ENCODE measurements at places on chromosomes 12 and 14.

DNA sequence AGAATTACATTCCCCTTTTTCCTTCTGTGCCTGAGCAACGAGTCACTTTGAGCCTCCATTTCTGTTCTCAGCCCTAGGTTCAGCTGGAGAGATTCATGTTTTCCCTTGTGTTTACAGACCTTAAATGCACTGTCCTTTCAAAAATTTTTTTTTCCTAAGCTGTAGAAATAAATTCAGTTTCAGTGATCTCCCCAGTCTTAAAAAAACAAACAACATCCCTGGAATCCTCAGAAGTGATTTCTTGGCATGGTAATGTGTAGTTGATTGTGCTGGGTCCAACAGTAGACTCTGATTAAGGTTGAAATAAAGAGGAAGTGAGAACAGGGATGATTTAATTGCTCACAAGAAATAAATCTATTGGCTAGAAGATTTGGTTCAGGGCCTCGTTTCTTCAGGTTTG is 89.3 kb downstream of the NTN4 start:
- DNase-seq: no peak

- no peak for DNase-seq
These were observed 24.9 kb upstream of the C12orf76 start for GRCh38 chr12:110073049-110073831.

DNA sequence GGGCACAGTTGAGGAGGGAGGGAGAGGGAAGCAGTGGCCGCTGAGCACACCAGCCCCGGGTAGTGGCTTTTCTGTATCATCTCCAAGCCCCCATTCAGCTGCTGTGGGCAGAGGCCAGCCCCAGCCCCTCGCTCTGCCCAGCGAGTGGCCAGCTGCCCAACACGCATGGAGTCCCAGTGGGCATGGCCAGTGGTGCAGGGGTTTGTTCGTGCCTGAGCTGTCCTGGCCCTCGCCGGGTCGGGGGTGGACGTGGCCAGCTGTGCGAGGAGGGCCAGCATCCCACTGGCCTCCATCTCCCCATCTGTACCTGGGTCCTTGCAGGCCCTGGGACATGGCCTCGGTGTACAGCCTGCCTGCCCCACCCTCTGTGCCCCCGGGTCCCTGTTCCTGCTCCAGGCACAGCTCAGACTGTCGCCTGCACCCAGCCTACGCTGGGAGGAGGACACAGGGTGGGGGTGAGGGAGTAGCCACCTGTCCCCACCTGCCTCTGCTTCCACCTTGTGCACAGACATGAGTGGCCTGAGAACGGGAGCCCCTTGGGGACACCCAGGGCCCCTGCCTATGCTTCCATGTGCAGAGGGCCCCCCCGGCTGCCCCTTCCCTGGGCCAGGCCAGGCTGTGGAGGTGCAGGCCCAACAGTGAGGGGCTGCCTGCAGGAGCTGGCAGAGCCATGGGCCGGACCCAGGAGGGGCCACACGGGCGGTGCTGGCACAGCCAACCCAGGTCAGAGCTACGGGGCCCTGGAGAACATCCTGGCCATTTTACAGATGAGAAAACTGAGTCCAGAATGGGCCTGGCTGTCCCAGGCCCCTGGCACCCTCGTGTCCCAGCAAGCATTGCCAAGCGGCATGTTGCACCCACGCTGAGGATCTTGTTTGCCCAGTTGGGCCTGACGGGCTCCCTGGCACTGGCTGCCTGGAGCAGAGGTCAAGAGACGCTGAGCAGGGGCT is 4.3 kb downstream of the INF2 start:
- no peak for DNase-seq

DNA sequence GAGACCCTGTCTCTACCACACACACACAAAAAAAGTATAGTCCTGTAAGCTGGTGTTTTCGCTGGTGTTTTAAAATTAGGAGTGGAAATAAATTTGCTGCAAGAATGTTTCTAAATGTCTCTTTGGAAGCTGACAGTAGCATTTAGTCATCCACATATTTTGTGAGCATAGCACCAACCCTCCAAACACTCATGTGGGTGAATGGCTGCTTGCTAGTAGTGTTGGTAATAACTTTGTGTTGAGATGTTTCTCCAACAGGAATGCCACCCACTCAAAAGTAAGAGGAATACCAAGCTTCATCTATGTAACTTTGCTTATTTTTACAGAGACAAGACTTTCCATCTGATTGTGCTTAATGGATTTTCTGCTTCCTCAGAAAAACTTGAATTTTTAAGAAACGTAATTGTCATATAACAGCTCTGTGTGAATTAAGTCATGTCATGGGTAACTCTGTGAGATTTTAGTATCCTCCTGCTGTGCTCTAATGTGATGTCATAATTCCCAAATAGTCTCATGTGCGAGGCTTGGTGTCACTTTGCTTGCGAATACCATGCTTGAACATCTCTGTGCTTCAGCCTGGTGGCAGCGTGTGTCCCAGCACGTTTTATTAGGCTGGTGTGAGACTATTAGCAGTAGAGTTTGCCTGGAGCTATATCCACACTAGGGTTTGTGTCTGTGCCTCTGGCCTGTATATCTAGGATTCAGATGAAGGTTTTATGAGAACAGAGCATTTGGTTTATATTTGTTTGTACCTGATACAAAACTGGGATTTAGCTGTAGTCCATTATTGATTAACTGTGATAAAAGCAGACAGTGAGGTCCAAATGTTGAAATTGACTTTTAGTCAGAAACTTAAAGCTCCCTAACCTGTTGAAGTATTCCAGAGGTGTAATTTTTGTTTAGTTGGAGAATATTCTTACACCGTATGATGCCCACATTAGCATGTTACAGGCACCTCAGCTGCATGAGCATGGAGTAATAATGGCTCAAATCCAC is 80.5 kb downstream of the FBXW8 start:
- DNase-seq: peak; percentile 33

GRCh38 chr12:54628186-54628846 is 6.4 kb downstream of the LACRT start:
- DNase-seq: no peak

DNA sequence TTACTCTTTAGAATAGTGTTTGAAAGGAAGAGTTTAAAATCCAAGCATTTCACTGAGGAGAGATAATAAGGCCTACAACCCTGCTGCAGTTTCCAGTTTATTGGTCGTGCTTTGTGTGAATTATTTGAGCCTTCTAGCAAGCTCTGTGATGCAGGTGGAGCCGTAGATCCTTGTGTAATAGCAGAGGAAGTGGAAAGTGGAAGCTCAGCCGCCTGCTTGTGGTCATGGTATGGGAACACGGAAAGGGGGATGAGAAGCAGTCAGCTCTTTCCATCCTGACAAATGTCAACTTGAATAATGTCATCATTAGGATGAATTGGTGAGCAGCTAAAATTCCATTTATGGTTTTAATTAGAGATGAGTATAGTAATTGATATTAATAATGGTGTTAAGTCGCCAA is 29.1 kb downstream of the SYNE2 start:
- no peak for DNase-seq

DNA sequence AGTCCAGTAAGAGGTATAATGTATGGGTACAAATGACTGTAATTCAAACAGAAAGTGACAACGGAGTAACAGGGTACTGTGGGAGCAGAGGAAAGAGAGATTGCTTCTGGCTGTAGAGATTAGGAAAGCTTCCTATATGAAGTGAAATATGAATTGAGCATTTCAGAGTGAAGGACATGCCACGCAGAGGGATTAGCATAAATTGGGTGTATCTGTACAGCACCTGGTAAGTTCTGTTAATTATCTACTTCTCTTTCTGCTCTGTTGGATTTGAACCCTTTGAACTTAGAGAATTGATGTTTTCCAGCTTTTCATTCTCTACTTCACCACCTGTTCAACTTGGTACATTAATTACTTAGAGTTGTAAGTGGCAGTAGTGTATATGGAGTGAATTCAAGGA is 8.8 kb downstream of the STK38L start:
- no peak for DNase-seq

DNA sequence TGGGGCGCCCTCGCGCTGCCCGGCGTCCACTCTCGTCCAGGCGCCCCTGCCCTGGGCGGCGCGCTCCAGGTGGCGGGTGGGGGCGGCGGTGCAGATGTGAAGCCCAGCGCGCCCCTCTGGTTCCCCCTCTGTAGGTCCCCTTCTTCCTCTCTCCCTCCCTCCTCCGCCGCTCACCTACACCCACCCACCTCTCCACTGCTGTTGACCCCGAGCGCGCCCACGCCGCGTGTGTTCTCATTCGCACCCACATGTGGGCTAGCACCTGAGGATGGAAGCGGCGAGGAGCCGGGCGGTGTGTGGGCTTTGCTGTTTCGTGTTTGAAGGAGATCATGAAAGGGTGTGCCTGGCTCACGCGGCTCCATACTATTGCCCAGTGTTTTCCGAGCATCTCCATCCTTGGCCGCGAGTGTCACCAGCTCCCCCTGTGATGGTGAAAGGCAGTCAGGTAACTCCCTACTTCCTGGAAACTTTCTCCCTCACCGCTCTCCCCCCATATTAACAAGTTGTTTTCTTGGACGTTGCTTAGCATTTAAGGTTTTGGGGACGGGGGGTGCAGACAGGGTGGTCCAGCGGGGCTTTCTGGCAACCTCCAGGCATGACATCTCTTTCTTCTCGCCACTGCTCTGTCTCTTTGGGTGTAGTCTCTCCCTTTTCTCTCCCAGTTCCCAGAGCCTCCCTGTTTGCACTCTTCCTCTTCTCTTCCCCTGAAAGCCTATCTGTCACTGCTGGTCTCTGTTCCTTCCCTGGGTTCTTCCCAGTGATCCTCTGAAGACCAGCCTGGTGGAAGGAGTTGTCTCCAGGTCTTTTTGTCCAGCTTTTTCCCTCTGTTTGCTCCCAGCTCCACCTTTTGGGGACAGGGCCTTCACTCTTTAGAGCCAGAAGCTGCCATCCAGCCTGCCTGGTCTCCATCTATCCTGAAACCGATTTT is 1.6 kb downstream of the CACNA1C start:
- no peak for DNase-seq

GRCh38 chr12:62435303-62436163 is 31.1 kb upstream of the MON2 start:
- peak; percentile 11 for DNase-seq

GRCh38 chr12:131528144-131528543 is 182.7 kb upstream of the SFSWAP start:
- no peak for DNase-seq

GRCh38 chr14:23392613-23393012 is 15.5 kb downstream of the MYH6 start:
- DNase-seq: no peak

GRCh38 chr12:63844391-63845341 is at the start of gene SRGAP1:
Gene SRGAP1, plus strand, starts transcription at chr12:63844700. Its CDS starts 117 bp downstream, at chr12:63844817.
- DNase-seq: peak; percentile 29

DNA sequence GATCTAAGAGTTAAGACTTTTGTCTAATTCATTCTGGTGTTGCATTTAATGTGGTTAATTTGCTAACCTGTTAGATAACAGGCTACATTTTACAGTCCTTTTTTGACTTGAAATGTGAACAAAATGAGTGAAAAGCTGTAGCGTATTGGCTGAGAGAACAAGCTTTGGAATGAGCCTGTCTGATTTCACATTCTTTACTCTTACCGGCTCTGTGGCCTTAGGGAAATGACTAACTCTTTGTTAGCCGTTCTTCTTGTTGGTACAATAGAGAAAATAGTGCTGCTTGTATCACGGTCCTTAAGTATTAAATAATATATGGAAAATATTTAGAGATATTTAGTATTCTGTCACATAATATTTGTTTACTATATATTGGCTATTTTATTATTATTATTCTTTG is 1.9 kb downstream of the MNAT1 start:
- DNase-seq: peak; percentile 49

- no peak for DNase-seq
These were observed 11.8 kb downstream of the HNRNPC start for GRCh38 chr14:21257394-21257909.

DNA sequence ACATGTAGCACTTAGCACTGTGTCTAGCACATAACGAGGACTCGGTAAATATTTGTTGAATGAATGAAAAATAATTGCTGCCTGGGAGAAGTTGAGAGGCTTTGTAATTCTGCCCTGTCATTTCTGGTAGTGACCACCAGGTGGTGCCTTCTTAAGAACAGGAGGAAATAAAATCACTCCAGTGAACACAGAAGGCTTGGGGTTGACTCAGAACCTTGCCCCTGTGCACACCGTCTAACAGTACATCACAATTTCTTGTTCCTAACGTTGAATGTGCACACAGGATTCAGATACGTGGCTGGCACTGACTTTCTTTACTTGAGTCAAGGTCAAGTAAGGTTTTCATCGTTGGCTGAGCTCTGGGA is 91.8 kb downstream of the RGS6 start:
- DNase-seq: no peak

GRCh38 chr12:12715128-12715458 is 2.1 kb upstream of the CDKN1B start:
- no peak for DNase-seq
